ENCODE measurements at places on chromosomes 1 and 21.
A peak's percentile ranks its signal among the peaks of the same experiment; 100 is the strongest.

- DNase-seq, result no peak
Measured at GRCh38 chr21:45405819-45406762, 1.1 kb downstream of the COL18A1 start.

DNA sequence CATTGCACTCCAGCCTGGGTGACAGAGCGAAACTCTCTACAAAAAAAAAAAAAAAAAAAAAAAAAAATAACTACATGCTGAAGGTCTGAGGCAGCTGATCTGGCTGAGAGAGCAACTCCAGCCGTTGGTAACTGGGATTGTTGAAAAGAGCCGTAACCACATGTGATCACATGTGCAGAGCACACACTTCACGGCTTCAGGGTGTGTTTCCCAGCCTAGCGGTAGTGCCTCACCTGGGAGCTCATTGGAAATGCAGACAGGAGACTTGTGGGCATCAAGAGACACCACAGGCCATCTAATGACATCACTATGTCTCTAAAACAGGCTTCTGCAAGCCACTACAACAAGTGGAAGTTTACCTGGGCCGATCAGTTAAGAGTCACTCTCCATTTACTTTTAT, 11.8 kb upstream of the OTUD7B start:
- DNase-seq, result no peak

DNA sequence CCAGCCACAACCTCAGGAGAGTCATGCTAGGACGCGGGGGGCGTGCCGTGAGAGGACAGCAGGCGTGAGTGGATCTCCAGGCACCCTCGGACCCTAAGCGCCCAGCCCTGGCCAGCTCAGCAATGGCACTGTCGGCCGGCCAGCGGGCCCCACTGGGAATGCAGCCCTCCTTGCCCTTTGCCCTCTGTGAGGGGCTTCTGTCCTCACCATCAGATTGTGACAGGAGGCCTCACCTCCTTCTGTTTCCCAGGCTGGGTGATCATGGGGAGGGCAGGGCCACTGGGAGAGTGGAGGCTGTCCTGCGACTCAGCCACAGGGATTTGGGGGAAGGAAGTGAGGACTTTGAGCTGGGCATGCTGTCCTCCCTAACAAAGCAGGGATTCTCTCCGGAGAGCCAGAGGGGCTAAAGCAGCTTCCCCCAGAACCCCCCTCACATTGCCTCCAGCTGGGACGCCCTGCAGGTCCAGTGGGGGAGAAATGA, 6.6 kb upstream of the LRRC3 start:
- DNase-seq, result no peak

DNA sequence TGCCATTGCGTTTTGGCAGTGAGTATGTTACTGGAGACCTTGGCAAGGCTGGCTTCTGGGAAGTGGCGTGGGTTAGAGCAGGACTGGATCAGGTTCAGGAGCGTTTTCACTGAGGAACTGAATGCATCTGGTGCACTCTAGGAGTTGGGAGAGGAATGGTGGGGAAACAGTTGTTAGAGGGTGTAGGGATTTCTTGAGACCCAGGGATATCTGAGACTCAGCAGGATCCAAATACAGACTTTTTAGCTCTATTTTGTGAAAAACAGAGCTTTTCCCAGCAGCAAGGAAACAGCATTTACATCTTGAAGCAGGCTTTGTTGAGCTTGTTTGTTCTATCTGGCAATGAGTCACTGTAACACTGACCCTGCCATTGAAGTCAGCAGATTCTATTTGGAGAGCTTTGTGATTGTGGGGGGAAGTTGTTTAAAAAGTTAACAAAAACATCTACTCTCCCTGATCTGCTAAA, 56.9 kb upstream of the NRIP1 start:
- DNase-seq, result no peak

DNA sequence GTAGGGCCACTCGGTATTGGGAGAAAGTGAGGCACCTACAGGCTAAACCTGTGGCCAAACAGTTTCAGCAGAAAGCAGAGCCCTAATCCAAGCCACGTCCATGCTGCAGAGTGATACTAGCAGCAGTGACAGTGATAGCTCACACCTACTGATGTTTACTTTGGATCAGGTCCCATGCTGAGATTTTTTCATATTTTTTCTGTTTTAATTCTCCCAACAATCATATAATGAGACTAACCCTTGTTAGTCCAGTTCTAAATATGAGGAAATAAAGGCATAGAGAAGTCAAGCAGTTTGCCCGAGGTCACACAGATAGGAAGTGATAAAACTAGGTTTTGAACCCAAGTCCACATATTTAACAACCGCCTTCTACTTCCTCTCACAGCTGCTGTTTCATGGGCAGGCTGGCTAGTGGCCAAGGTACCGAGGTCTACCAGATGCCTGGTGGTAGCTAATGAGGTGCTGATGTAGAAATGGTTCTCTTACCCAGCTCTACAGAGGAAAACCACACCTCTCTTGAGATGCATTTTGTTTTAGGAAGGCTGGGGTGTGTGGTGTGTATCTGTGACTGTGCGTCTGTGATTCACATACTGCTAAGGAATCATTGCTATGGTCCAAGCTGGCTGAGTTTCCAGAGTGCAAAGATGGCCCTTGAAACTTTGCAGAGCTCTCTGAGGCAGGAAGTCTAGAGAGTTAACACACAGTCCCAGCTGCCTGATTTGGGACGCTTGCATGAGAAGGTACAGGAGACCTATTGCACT, 80.3 kb upstream of the ARTN start:
- DNase-seq, result no peak

DNA sequence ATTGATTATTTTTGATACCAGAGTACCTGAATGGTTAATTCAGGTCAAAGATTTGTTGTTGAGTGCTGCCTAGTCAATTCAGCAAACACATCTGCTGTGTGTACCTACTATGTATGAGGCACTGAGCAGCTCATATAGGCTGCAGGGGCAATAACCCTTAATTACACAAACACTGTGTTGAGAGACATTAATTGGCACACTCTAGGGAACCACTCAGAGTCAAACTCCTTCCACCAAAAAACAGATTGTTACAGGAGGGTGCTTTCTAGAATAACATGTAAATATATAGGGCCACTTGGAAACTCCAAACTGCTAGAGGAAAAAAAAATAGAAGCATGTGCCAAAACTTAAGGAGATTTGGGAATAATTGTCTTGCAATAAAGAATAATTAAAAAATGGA, 31.3 kb downstream of the UBE2U start:
- no peak for DNase-seq

DNA sequence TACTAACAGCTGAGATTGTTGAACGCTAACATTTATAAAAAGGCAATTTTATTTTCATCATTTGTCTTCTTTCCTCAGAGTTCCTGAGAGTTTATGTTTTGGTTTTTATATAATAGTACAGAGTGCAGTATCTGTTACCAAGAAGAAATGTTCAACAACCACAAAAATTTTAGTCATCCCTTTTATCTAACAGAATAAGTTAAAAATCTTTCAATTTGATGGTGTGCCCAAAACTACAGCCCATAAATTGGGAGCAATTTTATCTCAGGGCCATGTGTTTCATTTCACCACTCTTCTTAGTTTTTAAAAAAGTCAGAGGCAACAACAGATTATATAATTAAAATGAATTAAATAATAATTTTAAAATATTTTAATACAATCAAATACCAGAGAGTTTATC, 37.1 kb downstream of the NEXN start:
- no peak for DNase-seq

- DNase-seq, result peak; percentile 9
Measured at GRCh38 chr21:35102488-35103371, 53.6 kb upstream of the RUNX1 start.

DNA sequence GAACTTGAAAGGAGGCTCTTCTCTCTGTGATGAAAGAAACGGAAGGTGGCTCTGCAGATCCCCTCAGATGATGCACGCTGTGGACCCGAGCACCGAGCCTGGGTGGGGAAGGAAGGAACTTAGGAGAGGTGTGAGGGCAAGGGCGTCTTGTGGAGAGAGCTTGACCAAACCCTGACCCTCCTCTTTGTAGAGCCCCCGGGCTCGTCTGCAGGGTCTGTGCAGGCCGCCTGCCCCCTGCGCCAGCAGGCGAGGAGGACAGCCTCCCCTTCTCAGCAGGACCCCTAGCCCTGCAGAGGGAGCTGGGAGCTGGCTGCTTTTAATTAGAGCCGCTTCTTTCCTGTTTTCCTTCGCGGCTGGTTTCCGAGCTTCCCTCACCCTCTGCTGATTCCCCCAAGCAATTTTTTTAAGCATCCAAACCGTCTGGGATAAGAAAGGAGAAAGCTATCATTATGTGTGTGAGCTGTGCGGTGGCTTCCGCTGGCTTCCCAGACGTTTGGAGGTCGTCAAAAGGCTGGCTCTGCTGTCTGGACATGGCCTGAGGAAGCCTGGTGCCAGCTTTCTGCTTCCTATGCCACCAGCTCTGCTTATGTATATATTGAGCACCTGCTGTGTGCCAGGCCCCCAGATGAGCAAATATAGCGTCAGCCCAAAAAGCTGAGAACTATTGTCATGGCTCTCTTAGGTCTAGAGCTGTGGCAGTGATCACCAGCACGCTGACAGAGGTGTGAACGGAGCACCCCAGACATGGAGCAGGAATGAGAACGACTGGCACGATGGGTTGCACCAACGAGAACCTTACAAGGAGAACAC, 160.2 kb upstream of the IRF2BP2 start:
- DNase-seq, result no peak

DNA sequence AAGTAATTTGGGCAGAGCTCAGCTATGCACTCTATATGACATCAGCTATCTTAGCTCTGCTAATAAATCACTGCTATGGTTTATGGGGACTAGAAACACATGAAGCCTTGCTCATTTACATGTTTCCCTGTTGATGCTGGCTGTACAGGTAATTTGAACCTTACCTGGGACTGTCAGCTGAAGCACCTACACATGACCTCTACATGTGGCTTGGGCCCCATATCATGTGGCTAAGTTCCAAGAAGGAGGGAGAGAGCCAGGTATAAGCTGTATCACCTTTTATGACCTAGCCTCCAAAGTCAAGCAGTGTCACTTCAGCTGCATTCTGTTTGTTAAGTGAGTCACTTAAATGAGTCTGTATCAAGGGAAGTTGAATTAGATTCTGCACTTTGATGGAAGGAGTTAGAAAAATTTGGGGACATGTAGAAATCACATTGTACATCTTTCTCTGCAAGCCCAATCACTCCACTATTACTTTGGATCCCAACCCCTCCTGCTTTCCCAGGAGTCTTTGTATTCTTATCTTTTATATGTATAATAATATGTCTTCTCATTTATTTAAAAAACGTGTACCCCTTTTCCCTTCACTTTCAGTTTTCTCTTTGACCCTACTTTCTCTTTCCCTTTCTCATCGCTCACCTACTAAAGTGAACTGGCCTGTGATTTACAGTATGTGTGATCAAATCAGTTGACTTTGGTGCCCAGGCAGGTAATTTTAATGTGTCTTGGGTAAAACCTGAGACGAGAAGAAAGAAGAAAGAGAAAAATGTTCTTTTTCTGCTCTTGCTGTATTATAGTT, 53.4 kb upstream of the PRKACB start:
- no peak for DNase-seq

- DNase-seq, result no peak
Measured at GRCh38 chr1:21724098-21724497, 54.9 kb upstream of the RAP1GAP start.

DNA sequence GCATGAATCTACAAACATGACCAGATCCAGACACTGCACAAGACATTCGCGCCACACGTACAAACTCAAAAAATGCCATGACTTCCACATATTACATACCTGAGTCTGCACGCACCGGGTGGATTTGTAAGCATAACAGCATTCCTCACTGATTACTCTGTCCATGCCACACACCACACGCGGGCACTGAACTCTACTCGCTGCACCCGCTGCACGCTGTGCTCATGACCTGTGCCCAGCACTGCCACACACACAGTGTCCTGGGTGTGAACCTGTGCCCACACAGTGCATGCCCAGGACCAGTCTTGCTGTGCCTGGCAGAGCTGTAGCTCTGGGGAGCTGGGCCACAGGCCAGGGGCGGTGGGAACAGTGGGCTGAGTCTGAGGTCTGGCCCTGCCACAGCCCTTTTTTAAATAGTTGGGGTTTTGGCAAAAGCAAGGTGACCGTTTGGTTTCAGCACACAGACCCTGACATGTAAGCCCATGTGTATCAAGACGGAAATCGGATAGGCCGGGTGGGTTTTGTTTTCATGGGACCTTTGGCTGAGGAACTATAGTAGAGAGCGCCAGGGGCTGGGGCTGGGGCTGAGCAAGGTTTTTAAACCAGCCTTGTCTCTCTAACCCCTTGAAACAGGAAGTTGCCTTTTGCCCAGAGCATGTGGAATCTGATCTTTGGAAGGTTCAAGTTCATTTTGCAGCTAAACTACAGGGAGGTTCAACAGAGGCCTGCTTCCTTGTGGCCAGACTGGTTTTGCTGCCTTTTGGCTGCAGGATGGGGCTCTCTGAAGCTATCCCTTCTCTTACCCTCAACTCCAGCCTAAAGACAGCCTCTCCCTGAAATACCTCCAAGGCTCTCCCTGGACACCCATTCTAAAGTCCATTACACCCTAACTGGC, 12.3 kb upstream of the GOLT1A start:
- DNase-seq, result no peak

DNA sequence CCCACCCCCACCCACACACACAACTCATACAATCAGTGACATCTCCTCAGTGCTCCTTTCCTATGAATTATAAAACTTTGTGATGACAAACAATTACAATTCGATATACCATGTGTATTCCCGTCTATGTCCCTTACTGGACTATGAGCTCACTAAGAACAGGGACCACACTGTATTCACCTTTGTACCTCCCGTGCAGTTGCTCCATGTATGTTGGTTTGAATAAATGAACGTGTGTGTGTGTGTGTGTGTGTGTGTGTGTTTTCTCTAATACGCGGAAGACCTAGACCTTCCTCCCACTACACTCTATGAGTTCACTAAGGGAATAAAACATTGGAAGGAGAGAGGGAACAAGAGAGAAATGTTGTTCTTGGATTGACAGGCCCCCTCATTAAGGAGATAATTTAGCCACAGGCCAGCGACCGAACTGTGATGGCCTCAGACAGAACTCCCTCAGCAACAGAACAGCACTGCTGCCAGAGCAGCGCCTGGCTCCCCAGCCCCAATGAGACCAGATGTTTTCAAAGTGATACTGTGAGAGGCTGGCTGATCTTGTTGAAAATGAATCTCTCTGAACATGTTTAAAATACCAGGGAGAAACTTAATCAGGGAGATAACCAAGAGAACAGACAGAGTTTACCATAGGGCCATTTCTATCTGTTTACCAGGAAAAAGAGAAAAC, 21.7 kb downstream of the BCAR3 start:
- no peak for DNase-seq

- DNase-seq, result no peak
Measured at GRCh38 chr1:94597701-94598100, 56.1 kb upstream of the F3 start.

- DNase-seq, result peak; percentile 20
Measured at GRCh38 chr1:23868557-23869016, 497 bp upstream of the FUCA1 start.

- peak; percentile 70 for DNase-seq
Measured at GRCh38 chr1:25232866-25233784, 823 bp upstream of the SYF2 start.

Measured in amygdala (tissue), 56 donors.